ENCODE measurements at places on chromosomes 11 and 22.

DNA sequence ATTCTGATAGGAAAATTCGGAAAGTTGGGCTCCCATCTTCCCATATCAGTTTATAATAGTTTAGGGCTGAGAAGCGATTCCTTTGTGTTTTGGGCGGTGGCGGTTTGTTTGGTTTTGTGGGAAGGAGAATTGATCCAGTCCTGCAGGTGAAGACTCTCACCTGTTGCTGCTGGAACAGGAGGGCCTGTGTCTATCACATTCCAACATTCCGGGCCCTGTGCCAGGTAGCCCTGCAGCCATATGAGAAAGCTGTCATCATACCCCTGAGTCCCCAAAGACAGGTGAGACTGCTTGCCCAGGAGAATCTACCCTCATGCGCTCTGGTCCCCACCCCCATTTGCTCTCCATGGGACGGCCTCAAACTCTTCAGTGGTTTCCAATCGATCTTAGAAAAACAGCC lies 62.1 kb downstream of the TRAF6 start:
- no peak for DNase-seq

DNA sequence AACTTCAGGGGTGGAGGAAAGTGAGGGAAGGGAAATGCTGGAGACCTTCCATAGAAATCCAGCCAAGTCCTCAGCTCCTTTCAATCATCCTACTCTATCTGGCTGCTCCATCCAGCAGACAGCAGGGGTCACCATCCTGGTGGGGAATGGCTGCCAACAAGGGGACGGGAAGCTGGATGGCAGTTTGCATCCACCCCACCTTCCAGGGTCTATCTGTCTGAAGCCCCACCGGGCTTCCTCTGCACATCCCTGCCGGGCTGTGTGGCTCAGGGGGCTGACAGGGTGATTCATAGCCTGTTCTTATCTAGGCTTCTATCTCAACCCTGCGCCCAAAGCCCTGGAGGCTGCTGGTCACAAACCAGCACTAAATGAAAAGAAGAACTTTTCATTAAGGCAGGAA lies 1.1 kb downstream of the SYTL2 start:
- DNase-seq, result no peak

- no peak for DNase-seq
Measured at GRCh38 chr11:116698080-116698479, 74.7 kb downstream of the BUD13 start.

DNA sequence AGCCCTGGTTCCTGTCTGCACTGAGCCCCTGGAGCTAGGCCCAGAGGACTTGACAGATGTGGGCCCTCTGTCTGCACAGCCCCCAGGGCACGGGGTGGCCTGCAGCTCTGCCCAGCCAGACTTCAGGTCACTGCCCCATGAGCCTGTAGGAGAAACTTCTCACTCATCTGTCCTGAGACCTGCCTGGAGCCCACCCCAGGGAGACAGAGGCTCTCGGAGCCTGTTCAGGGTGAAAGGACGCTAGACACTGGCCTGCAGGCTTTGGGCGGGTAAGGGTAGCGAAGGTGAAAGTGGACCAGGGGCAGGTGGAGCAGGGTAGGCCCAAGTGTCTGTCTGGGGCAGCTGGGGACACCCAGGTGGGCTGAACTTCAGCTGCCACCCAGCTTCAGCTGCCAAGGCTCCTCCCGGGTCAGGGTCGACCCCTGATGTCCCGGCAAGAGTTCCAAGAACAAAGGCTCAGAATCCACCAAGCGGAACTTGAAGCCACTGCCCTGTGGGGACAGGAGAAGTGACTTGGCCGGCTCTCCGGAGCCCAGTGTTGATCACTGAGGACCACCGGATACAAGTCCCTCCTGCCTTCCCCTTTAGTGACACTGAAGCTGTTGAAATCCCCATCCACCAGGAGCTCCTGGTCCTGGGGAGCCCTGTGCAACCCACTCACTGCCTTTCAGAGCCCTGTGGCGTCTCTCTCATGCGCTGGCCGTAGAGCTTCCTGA lies 90.3 kb downstream of the KCNQ1 start:
- DNase-seq, result no peak

- DNase-seq, result no peak
Measured at GRCh38 chr11:30206249-30206996, 24.4 kb upstream of the FSHB start.

- no peak for DNase-seq
Measured at GRCh38 chr11:68570691-68571090, 110.1 kb downstream of the PPP6R3 start.

- DNase-seq, result no peak
Measured at GRCh38 chr22:29205594-29206371, at the start of gene EMID1. TSS of gene EMID1 (plus strand) at chr22:29205896. CDS start at chr22:29206039, 143 bp downstream.

GRCh38 chr11:21053466-21053865 lies 384.1 kb downstream of the NELL1 start:
- DNase-seq, result no peak

DNA sequence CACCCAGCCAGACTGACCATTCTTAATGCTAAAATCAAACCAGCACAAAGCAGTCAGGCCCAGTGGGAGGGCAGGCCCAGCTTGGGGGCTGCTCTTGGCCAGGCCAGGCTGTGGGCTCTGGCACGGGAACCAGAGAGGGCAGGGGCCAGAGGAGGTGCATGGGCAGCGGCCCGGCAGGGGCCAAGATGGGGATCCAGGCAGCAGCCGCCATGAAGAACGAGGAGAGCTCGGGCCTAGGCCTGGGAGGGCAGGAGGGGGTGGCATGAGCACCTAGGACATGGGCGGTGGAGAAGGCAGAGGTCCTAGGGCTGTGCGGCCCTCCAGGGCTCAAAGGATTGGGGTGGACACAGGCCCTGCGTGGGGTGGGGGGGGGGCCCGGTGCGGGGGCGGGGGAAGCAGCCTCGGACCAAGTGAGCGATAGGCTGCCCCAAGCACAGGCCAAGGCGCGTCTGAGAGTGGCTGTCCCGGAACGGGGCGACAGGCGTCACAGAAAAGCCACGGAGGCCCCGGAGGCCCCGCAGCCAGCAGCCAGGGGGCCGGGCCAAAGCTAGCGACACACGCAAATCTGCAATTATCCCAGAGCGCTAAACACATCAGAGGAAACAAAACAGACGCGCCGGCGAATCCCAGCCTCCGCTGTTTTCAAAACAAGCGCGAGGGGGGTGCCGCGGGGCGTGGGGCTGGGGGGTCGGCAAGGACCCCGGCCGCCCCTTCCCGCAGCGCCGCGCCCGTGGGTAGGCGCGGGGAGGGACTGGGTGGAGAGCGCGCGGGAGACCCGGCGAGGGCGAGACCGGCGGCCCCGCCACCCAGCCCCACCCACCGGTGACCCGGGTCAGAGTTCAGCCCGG lies 8.3 kb downstream of the PLXNB2 start:
- DNase-seq, result no peak

DNA sequence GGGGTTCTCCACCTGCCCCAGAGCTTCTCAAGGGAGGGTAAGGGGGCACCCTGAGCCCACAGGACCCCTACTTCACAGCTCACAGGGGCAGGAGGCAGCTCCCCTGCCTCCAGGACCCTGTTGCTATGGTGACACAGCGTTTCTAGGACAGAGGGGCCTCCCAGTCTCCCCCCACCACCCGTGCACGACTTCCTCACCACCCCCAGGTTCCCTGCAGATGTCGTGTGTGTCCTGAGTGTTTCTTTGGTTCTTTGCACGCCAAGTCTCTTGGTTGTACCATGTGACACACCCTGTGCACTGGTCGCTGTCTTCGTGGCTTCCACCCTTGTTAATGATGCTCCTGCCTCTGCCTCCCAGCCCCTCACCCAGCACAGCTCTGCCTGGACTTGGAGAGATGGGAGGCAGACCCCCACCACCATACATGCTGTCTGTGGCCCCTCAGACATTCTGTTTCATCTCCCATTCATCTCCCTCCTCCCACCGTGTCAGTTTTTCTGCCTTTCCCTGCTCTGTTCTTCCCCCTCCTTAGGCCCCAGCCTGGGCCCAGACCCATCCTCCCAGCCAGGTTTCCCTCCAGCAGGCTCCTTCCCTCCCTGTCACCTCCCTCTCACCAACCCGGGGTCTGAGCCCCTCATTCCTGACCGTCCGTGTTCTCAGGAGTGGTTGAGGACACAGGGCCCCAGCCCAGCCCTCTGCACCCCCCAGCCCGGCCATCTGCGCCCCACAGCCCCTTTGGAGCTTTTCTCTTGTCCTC lies 24.5 kb upstream of the RAB1B start:
- DNase-seq, result no peak

GRCh38 chr22:27419473-27419872 lies 382.1 kb downstream of the MN1 start:
- no peak for DNase-seq

DNA sequence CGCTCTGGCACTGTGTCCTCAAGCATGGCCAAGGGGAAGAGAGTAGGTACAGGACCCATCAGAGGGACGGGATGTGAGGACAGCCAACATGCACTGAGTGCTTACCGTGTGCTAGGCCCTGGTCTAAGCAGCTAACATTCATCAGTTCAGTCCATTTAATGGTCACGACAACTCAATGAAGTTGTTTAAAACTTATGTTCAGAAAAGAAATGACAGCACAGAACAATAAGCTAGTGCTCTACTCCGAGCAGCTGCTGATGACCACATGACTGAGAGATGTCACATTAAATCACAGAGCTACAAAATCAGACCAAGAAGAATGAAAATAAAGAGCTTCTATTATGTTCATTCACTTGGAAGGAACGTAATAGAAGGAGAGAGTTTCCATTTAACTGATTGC lies 26.3 kb downstream of the PRDM10 start:
- no peak for DNase-seq
